ENCODE measurements at places on chromosomes 1 and 21.
A peak's percentile ranks its signal among the peaks of the same experiment; 100 is the strongest.

DNA sequence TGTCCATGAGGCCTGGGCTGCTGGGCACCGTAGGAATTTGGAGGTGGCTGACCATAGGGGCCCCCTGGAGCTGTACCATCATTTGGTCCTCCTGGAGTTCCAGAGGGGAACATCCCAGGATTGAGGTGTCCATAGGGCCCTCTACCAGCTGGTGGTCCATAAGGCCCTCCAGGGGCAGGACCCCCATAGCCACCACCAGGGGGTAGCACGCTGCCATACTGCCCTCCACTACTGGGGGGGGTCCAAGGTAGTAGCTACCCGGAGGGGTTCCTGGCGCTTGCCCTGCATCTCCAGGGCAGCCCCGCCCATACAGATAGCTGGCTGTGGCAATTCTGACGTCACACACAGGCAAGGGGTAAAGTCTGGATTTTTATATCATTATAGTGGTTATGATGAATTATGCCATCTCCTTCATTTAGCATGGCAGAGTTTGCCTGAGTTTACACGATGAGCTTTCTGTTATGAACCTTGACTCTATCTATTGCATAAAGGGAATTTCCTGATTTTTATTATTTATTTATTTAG lies 13.2 kb downstream of the MDM4 start:
- DNase-seq, result no peak

GRCh38 chr1:95084317-95085176 lies 11.8 kb upstream of the ALG14 start:
- DNase-seq, result no peak

DNA sequence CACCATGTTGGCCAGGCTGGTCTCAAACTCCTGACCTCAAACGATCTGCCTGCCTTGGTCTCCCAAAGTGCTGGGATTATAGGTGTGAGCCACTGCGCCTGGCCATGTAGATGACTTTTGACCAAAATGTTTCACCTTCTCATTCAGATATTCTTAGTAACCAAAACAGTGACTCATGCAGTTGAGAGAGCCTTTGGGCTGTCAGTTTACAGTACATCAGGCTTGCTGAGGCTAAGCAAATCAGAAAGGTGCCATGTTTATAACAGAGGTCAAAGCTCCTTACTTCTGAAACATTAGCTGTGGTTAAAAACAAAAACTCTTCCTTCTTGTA lies 21.0 kb downstream of the CNIH4 start:
- DNase-seq, result no peak

DNA sequence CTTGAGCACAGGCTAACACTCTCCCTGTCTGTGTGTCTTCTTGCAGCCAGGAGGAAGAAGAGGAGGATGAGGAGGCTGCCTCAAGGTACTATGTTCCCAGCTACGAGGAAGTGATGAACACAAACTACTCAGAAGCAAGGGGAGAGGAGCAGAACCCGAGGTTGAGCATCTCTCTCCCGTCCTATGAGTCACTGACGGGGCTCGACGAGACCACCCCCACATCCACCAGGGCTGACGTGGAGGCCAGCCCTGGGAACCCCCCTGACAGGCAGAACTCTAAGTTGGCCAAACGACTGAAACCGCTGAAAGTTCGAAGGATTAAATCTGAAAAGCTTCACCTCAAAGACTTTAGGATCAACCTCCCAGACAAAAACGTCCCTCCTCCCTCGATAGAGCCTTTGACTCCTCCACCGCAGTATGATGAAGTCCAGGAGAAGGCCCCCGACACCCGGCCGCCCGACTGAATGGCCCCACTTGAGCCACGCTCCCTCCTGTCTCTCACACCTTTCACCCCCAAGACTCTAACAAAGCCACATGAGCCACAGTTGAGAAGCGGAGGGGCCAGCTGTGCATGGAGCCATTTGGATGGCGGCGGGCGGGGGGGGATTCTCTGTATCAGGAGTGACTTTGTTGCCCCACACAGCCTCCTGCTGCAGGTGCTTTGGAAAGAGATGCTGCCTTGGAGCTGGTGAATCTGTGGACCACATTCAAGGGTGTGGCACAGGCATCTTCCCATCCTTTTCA lies 27.6 kb upstream of the FHAD1 start:
- no peak for DNase-seq

DNA sequence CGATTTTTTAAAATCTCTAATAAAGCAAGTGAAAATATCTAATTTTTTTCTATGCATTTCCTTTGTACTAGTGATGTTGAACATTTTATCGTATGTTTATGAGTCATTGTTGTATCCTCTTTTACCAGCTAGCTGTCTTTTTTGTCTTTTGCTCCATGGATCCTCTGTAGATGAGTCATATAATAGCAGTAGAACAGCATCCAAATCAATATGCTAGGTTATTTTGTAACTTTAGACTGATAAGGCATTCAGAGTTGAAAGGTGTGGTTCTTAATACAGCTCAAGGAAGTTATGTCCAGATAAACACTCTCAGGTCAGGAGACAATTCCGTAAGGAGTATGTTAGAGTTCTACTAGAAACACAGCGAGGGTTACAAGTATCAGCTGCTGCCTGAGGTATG lies 31.9 kb downstream of the MAP10 start:
- DNase-seq, result no peak

- DNase-seq, result no peak
Observed at GRCh38 chr1:8395433-8395866, 77.5 kb downstream of the SLC45A1 start.

GRCh38 chr1:111690306-111690617 lies 48.9 kb downstream of the INKA2 start:
- DNase-seq, result no peak

- no peak for DNase-seq
Observed at GRCh38 chr21:25961042-25961441, 209.5 kb downstream of the APP start.

DNA sequence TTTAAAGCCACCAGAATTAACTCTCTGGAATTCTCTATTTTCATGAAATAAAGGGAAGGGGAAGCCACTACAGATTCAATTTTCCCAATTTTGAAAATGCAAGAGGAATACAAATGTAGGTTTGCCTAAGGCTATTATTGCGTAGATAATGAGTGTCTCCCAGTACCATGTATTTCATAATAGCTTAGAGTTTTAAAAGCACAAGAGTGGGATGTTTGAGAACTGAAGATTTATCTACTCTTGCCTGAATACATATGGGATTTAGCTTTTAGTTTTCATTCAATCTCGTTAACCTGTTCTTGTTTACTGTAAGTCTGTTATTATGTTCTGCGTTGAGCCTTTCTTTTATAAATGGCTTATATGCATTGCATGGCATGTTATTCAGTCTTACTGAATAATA lies 795.1 kb downstream of the BRINP3 start:
- no peak for DNase-seq

GRCh38 chr1:218571491-218571890 lies 226.4 kb downstream of the TGFB2 start:
- DNase-seq, result no peak

DNA sequence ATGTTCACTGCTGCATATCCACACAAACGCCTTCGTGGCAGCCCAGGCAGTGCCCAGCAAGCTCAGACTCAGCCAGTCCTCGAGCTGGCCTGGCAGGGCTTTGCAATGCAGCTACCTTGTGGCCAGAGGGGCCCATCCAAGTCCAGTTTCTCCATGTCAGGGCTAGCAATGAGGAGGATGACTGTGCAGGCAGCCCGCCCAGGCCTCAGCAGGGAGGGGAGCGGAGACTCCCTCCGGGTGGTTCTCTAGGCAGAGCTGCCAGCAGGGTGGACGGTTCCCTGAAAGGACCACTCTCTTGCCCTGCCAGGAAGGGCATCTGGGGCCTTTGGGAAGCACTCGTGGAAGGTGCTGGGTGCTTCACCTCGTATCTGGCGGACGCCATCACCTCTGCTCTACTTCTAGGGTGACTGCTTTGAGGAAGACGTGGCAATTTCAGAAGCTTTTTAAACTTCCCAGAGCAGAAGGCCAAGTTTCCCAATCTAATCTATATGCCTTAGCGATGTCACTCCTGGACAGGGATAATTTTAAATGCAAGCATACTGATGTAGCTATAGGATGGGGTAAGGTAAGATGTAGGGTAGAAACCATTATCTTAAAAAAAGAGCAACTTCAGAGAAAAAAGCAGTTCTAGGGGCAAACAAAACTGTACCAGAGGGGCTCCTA lies 56.2 kb downstream of the RUNX1 start:
- DNase-seq, result no peak

- no peak for DNase-seq
Observed at GRCh38 chr1:173507205-173507846, 30.2 kb downstream of the PRDX6 start.

DNA sequence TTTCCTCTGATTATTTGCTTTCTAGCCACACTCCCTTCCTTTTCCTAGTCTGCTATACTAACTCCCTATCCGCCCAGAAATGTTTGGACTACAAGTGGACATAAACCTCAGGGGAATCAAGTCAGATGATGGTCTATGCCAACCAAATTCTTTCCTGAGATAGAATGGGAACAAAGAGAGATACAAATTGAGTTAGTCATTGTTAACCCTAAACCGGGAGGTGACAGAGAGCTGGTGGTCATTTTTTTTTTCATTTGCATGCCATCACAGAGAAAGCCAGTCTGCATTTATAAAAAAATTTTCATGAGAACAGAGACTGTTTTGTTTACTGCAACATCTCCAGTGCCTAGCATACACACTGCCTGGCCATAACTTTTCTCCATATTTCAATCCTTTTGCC lies 35.0 kb downstream of the MYSM1 start:
- no peak for DNase-seq

DNA sequence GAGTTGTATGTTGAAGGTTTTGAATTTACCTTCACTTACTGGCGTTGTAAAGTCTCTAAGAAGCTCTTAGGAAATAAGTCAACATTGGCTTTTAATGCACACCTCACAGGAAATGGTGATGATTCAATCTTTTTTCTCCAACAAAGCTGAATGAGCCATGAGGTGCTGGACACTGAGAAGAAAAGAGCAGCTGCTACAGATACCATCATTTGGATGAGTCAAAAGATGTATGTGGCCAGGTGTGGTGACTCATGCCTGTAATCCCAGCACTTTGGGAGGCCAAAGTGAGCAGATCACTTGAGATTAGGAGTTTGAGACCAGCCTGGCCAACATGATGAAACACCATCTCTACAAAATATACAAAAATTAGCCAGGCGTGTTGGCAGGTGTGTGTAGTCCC lies 3.3 kb upstream of the IL23R start:
- no peak for DNase-seq

GRCh38 chr1:71621785-71622184 lies 541.0 kb upstream of the ZRANB2 start:
- DNase-seq, result no peak

GRCh38 chr1:15275921-15276683 lies 29.1 kb downstream of the FHAD1 start:
- DNase-seq, result no peak

- no peak for DNase-seq
Observed at GRCh38 chr1:7655354-7655753, 115.7 kb upstream of the VAMP3 start.

DNA sequence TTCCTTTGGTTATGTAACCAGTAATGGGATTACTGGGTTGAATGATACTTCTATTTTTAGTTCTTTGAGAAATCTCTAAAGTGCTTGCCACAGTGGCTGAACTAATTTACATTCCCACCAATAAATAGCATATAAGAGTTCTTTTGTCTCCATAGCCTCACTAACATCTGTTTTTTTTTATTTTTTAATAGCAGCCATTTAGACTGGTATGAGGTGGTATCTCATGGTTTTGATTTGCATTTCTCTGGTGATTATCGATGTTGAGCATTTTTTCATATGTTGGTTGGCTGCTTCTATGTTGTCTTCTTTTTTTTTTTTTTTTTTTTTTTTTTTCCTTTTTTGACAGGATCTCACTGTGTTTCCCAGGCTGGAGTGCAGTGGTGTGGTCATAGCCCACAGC lies 132.6 kb upstream of the L1TD1 start:
- no peak for DNase-seq

- DNase-seq, result no peak
Observed at GRCh38 chr1:53108646-53109580, 33.5 kb downstream of the SLC1A7 start.

- no peak for DNase-seq
Observed at GRCh38 chr21:39971956-39972355, 104.7 kb downstream of the PCP4 start.

GRCh38 chr1:73862355-73862754 lies 335.6 kb downstream of the LRRIQ3 start:
- DNase-seq, result no peak

GRCh38 chr1:228833911-228834688 lies 98.8 kb downstream of the RHOU start:
- DNase-seq, result no peak

DNA sequence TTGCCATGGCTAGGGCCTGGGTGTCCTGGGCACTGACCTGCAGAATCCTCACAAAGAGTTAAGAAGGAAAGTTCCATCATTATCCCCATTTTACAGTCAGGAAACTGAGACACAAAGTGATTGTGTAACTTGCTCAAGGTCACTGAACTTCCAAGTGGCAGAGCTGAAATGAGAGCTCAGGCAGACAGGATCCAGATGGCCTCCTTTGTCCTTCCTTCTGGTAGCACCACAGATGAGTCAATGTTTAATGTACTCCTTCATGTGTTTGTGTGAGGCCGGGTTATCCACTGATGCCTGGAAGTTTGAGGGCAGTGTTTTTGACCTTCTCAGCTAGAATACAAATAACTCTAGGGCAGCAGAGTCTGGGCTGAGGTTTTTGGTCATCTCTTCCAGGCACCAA lies 207.0 kb downstream of the TNR start:
- DNase-seq, result no peak

- no peak for DNase-seq
Observed at GRCh38 chr1:190320952-190321351, 156.7 kb downstream of the BRINP3 start.

DNA sequence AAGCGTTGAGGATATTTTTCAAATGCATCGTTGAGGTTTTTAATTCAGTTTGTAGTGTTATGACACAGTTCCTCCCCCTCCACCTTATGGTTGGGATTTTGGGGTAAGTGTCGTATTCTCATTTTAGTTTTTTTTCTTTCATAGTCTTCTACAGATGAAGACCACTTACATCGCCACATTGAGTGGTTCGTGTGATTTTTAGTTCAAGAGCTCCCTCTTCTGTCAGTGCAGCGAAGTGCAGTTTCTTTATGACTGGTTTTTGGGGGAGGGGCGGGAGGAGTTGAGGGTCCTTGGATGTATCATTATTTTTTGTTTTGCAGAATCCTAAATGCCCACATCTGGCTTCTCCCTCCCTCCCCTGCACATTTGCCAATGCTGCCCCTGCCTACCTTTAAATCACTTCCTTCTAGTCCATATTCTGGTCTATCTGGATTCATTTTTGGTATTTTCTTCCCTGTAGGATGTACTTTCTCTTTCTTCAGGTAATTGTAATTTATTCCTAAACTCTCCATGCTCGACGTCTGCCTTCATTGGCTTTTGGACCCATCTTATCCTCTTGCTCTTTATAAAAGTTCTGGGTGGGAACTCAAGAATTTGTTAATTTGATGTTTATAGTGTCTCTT lies 433.1 kb downstream of the CAMTA1 start:
- peak; percentile 17 for DNase-seq

- DNase-seq, result no peak
Observed at GRCh38 chr1:84719543-84720217, 29.4 kb upstream of the SSX2IP start.

GRCh38 chr1:143652744-143653428 lies 318.9 kb downstream of the FAM72C start:
- DNase-seq, result no peak
